Activated effector memory CD4-positive, alpha-beta T cell treated with anti-CD3 and anti-CD28 coated beads, Interleukin-2, amount 50 U/mL, for 16 hours (primary cell): ENCODE measurements at places on chromosomes 13 and 19.
A peak's percentile ranks its signal among the peaks of the same experiment; 100 is the strongest.

DNA sequence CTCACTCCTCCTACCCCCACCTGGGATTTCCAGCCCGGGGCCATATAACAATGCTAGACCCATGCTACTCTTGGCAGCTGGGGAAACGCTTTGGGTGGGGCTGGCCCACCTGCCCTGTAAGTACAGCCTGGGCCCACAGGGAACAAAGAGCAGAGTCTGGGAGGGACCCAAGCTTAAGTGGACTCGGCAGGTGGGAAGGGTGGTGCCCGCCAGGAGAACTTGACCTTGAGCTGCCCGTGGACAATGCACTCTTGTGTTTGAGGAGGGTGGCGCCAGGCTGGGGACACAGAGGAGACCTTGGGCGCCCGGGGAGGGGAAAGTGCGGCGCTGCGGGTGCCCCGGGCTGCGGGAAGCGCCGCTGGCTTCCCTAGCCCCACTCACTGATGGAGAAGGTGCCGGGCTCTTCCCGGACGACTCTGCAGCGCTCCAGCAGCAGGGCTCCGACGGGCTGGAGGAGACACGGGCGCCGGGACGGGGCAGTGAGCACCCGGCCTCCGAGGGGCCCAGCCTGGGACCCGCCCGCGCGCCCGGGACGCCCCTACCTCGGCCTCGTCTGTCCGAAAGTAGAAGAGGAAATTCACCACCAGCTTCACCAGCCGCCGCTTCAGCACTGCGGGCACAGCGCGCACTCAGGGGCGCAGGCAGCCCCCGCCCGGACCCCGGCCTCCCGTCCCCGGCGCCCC is 607 bp downstream of the PLEKHJ1 start:
- DNase-seq: peak; percentile 70

DNA sequence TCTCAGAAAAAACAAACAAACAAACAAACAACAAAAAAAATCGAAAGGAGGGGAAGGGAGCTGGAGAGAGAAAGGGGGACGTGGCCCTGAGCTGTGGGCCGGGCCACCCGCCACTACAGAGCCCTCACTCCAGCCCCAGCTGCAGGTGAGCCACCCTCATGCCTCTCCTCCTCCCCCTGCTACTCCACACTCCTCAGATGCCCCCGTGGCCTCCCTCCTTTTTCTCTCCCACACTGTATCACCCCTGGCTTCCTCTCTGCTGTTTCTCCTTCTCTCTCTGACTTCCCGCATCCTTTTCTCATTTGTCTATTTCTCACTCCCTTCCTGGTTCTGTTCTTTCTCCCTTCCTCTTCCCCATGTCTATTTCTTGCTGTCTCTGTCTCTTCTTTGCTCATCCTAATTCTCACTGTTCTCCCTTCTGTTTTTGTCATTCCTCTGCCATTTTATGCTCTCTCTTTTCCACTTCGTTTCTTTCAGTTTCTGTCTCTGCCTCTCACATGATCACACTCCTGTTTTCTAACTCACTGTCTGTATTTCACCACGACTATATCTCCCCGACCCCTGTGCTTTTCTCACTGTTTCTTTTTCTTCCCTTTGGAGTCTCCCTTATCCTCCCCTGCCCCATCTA is 2.7 kb downstream of the KLK2 start:
- no peak for DNase-seq

- no peak for DNase-seq
Measured at GRCh38 chr19:45142016-45142725, 18.6 kb downstream of the NKPD1 start.

DNA sequence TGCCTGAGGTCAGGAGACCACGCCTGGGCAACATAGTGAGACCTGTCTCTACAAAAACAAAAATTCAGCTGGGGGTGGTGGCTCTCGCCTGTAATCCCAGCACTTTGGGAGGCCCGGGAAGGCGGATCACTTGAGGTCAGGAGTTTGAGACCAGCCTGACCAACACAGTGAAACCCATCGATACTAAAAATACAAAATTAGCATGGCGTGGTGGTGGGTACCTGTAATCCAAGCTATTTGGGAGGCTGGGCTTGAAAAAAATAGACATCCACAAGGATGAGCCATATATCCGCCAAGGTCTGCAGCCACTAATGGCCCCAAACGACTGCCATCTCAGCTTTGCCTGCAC is 3.1 kb downstream of the RPS16 start:
- no peak for DNase-seq
